ENCODE measurements at places on chromosomes 7 and 10. TPM values are rescaled to one million over a fixed set of nuclear protein-coding genes. Genes with fewer than 3 reads are reported as not detected.
A peak's percentile ranks its signal among the peaks of the same experiment; 100 is the strongest.

GRCh38 chr7:153550173-153550572, 502.0 kb upstream of the DPP6 start:
- no peak for DNase-seq

Gene CCL26
- total RNA-seq: not detected

Gene IDI2
- total RNA-seq: not detected

- DNase-seq: no peak
Measured at GRCh38 chr10:3220853-3221252, 48.3 kb upstream of the PITRM1 start.

DNA sequence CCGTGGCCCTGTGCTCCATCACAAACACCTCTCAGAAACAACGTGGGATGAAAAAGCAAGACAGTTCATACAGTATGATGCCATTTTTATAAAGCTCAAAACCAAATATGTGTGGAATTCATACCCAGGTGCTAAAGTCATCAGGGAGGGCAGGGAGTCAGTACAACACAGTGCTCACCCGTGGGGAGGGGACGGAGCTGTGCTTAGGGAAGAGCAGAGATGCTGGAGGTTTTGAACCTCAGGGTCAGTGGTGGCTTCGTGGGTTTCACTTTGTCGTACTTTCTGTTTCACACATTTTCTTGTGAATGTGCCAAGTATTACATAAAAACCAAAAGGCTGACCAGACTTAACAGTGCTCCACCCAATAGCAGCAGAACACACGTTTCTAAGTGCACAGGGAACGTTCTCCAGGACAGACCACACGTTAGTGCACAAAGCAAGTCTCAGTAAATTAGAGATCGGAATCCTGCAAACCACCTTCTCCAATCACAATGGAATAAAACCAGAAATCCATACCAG, 21.2 kb downstream of the ZMIZ2 start:
- DNase-seq: peak; percentile 46

Gene ODAD2
- not detected for total RNA-seq

- no peak for DNase-seq
Measured at GRCh38 chr10:3319811-3320226, 147.2 kb upstream of the PITRM1 start.

DNA sequence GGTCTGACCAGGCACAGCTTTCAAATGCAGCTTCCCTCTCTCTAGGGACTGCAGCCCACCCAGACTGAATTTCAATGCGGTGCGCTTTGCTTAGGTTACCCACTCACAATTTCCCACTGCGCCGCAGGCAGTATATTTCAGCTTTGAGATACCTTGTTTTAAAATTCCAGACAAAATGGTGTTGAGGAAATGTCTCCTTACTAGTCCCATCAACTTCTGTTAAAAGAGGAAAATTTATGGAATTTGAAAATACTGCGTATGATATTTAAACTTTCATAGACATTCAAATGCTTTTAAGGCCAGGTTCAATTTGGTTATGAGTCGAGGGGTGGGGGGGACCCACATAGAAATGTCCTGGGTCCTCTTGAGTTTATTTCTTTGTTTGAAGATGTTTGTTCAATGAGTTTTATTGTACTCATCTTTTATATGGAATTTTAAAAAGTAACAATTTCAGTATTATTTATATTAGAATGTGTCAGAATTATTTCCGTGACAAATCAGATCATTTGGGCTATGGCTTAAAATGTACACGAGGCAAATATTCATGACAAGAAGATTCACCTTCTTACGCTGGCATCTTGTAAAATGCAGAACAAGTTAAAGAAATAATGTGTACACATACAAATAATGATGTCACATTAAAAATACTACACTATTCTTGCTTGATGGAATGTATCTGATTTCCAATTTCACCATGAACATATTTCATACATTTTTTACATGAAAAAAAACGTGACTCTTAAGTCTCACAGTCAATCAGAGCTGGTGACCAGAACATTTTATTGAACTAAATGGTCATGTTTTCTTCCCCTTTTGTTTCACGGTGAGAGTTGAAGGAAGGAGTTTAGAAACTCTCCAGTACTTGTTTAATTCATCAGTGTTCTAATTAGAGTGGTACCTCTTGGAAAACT, 1.3 kb downstream of the IKZF1 start:
- no peak for DNase-seq

Gene IL6
- 0.53 TPM for total RNA-seq

DNA sequence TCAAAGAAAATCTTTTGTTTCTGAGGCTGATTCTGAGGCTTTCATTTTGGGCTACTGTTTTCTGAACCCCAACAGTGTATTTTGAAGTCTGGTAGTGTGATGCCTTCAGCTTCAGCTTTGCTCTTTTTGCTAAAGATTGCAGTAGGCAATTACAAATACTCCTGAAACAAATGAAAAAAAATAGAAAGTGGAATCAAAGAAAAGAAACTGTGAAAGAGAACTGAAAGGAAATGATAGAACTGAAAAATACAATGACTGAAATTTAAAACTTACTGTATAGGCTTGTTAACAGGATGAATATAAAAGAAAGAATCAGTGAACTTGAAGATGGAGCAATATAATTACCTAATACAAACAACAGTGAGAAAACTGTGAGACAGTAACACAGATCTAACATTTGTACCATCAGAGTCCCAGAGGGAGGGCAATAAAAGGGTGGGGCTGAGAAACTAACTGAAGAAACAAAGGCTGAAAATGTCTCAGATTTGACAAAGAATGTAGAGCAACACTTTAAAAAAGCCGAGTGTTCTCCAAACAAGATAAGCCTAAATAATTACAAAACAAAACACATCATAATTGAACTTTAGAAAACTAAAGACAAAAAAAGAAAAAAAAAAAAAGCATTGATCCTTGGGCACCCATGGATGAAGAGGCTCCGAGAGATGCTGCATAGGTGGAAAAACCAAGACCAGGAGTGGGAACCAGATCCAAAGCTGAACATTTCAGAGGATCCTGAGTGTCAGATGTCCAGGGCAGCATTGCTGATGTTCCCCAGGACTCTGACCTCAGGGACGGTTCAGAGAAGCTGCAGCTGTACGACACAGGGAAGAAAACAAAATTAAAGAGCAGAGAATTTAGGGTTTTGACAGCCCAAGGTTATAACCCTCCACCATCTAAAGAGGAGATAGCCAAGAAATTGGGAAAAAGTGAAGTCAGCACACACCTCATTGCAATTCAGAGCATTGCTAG, 223.2 kb upstream of the IGFBP3 start:
- no peak for DNase-seq

DNA sequence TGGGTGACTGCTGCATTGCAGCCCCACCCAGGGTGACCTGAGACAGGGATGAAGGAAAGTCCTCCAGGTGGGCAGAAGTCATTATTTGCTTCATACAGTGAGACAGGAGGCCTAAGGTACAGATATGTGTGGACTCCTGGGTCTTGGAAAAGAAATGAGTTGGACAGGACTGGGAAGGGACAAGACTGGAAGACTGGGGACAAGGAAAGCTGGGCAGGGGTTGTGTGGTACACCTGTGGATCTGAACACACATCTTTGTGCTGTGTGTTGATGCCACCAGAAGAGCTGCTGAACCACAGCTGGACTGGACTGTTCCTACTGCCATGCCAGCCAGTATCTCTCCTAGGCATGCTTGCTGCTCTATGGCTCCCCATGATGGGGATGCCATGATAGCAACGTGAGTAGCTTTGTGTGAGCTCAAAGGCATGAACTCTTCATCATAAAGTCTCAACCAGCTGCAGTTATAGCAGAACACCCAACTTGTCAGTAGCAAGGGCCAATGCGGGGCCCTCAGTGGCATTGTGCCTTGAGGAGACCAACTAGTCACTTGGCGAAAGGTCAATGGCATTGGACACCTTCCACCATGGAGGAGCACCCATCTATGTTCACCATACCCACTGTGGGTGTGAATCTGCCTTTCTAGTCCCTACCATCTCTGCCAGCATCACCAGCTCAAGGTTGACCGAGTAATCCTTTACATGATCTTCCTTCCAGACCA, 76.0 kb upstream of the GRB10 start:
- DNase-seq: no peak

Data from activated CD4-positive, alpha-beta memory T cell treated with anti-CD3 and anti-CD28 coated beads, Interleukin-2, amount 10 ng/mL, durations not matched to agents 7 days and 5 days (primary cell).